ENCODE measurements at places on chromosomes 6 and 20.
A peak's percentile ranks its signal among the peaks of the same experiment; 100 is the strongest.

DNA sequence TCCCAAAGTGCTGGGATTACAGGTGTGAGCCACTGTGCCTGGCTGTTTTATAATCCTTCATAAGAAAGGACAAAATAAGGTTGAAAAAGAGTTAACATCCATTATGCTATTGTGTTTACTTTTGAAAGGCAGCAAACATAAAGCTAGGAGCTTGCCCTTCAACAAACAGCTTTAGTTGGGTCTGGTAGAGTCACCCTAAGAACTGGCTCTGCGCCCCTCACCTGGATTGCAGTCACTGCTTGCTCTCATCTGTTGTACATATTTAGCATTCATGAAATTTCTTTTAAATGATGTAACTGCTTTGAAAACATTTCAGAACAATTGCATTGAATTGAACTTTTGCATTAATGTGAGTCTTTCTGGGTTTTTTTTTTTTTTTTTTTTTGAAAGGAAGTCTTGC lies 38.9 kb downstream of the JARID2 start:
- no peaks in the 10 kb centered on the region for H3K36me3 ChIP-seq
- H3K27me3 ChIP-seq = no peaks in the 10 kb centered on the region
- peaks cover 35% of the 10 kb centered on the region for H3K4me1 ChIP-seq
- H3K27ac ChIP-seq = no peak overlapping the region

DNA sequence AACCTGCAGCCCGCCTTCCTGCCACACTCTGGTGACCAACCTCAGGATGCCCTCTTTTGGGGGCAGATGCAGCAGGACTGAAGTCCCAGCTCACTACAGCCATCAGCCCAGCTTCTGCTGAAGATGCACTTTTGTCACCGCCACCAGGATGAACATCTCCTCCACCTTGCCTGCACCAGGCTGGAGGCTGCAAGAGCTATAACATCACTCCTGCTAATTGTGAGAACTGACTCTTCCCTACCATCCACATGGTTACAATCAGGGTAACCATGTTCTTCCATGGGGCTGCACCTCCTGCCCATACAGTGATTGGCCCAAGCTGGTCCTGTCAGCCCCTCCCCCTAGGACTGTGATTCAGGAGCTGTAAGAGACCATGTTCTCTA lies 2.0 kb upstream of the ACTL10 start:
- H3K27ac ChIP-seq = no peak overlapping the region
- DNase-seq = no peak
- H3K36me3 ChIP-seq = peaks cover 45% of the 10 kb centered on the region
- no peaks in the 10 kb centered on the region for H3K27me3 ChIP-seq
- no peak overlapping the region for H3K4me3 ChIP-seq
- peaks cover 21% of the 10 kb centered on the region for H3K4me1 ChIP-seq

- no peaks in the 10 kb centered on the region for H3K36me3 ChIP-seq
- H3K4me3 ChIP-seq = no peak overlapping the region
- peaks cover 5% of the 10 kb centered on the region for H3K4me1 ChIP-seq
- H3K27ac ChIP-seq = no peak overlapping the region
Observed at GRCh38 chr6:164108869-164109769, 694.6 kb downstream of the QKI start.

- peaks cover 33% of the 10 kb centered on the region for H3K4me1 ChIP-seq
- H3K36me3 ChIP-seq = no peaks in the 10 kb centered on the region
- peak overlapping the region; percentile 79 for H3K4me3 ChIP-seq
- H3K27ac ChIP-seq = peak overlapping the region; percentile 85
Observed at GRCh38 chr6:157981132-157981394, 600 bp upstream of the SYNJ2 start.

DNA sequence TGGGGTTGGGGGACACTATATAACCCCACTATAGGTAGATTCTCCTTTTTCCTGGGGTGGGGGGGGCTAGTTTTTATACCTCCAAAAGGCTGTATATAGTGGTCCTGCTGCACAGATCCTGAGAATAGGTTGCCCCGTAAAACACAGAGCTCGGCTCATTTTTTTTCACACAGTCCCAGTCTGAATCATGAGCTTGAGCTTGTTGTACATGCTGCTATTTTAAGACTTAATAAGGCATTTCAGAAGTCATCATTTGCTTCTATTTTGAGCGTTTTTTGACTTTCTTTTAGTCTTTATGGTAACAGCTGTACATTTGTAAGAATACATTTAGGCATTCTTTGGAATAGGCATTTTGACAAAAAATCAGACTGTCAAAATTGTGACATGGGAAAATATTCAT lies 30.5 kb downstream of the SLC9A8 start:
- no peak overlapping the region for H3K4me3 ChIP-seq
- no peak for DNase-seq
- H3K27me3 ChIP-seq = no peaks in the 10 kb centered on the region
- no peak overlapping the region for H3K27ac ChIP-seq
- peaks cover 26% of the 10 kb centered on the region for H3K36me3 ChIP-seq

- H3K36me3 ChIP-seq = no peaks in the 10 kb centered on the region
- H3K4me3 ChIP-seq = no peak overlapping the region
- no peak overlapping the region for H3K27ac ChIP-seq
- no peaks in the 10 kb centered on the region for H3K4me1 ChIP-seq
- H3K27me3 ChIP-seq = no peaks in the 10 kb centered on the region
Observed at GRCh38 chr6:14010275-14010674, 85.5 kb downstream of the RNF182 start.

DNA sequence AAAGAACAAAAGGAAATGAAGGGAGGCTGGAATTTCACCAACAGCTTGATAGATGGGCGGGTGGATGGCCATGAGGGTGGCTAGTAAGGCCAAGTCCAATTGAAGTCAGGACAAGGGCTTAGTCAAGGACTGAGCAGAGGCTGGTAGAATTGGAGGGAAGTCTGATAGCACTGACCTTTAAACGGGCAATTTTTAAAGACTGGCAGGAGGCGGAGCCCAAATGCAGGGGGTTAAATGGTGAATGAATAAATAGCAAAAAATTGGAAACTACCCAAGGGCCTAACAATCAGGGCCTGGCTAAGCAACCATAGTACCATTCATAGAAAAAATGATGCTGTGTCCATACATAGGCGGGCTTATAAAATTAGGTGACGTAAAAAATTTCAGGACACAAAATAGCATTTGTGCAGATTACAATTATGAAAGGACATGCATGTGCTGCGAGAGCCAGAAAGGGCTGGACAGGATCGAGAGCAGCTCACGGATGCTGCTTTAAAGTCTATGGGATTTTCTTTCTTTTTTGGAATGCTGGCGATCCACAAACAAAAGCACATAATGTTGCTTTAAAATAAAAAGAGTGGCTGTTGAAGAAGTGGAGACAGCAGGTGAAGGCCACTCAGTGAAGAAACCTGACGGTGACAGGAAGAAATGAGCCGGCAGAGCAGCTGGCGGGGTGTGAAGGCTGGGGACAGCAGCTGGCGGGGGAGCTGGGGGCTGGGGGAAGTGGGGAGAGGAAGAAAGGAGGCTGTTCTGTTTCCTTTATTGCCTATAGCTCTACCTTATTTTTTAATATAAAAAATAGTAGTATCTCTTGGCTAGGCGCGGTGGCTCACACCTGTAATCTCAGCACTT lies 42.8 kb upstream of the TAF8 start:
- no peak for DNase-seq
- no peaks in the 10 kb centered on the region for H3K27me3 ChIP-seq
- no peaks in the 10 kb centered on the region for H3K36me3 ChIP-seq
- peaks cover 14% of the 10 kb centered on the region for H3K4me1 ChIP-seq
- H3K27ac ChIP-seq = no peak overlapping the region
- no peak overlapping the region for H3K4me3 ChIP-seq

DNA sequence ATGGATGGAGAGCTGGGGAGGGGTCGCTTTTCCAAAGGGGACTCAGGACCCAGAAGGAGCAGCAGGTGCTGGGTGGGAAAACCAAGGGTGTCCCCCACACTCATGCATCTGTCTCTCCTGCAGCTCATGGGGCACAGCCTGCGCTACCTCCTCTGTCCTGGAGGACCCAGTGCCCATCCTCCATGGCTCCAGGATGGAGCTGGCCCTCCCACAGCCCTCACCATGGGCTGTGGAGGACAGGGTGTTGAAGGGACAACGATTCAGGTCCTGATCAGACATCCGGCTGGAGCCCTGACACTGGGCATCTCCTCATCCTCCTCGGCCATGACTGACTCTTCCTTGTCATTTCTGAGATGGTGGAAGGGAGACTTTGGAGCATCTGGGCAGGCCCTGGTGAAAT lies 97.9 kb upstream of the SULF2 start:
- DNase-seq = no peak
- H3K27ac ChIP-seq = no peak overlapping the region
- no peak overlapping the region for H3K4me3 ChIP-seq
- no peaks in the 10 kb centered on the region for H3K36me3 ChIP-seq

GRCh38 chr6:123417535-123417934 lies 219.2 kb downstream of the TRDN start:
- H3K27ac ChIP-seq = no peak overlapping the region
- DNase-seq = no peak
- no peaks in the 10 kb centered on the region for H3K27me3 ChIP-seq

GRCh38 chr20:12057778-12058177 lies 140.1 kb downstream of the BTBD3 start:
- no peaks in the 10 kb centered on the region for H3K4me1 ChIP-seq
- H3K4me3 ChIP-seq = no peak overlapping the region
- no peak overlapping the region for H3K27ac ChIP-seq
- H3K36me3 ChIP-seq = no peaks in the 10 kb centered on the region
- DNase-seq = no peak
- H3K27me3 ChIP-seq = no peaks in the 10 kb centered on the region

- H3K27ac ChIP-seq = no peak overlapping the region
- DNase-seq = no peak
- no peaks in the 10 kb centered on the region for H3K27me3 ChIP-seq
Observed at GRCh38 chr6:83370567-83370966, 60.3 kb downstream of the ME1 start.

- DNase-seq = peak; percentile 67
- H3K4me1 ChIP-seq = peaks cover 16% of the 10 kb centered on the region
- no peaks in the 10 kb centered on the region for H3K27me3 ChIP-seq
- peak overlapping the region; percentile 99 for H3K4me3 ChIP-seq
Observed at GRCh38 chr20:63957690-63958441, 1.6 kb upstream of the UCKL1 start.

DNA sequence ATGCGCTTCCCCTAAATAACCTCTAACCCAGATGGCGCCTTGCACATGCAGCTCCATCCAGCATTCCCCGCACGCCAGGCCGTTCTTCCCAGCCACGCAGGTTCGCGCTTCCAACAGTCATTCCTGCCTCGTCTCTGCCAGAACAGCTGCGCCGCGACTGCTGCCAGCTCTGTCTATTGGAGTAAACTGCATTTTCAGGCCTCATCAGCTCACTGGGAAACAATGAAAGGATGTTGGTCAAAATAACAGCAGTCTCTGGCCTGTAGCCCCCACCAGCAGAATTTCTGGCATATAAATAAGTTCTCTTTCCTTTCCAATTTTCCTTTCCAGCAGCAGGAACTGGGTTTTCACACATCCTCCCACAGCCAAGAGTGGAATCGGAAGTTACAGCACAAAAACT lies 14.6 kb downstream of the NRSN1 start:
- H3K4me1 ChIP-seq = no peaks in the 10 kb centered on the region
- H3K27ac ChIP-seq = no peak overlapping the region
- no peaks in the 10 kb centered on the region for H3K27me3 ChIP-seq
- no peaks in the 10 kb centered on the region for H3K36me3 ChIP-seq
- no peak for DNase-seq

- H3K36me3 ChIP-seq = no peaks in the 10 kb centered on the region
- DNase-seq = no peak
- H3K27ac ChIP-seq = no peak overlapping the region
- no peak overlapping the region for H3K4me3 ChIP-seq
- no peaks in the 10 kb centered on the region for H3K4me1 ChIP-seq
Observed at GRCh38 chr6:167674486-167674885, 152.2 kb upstream of the AFDN start.

DNA sequence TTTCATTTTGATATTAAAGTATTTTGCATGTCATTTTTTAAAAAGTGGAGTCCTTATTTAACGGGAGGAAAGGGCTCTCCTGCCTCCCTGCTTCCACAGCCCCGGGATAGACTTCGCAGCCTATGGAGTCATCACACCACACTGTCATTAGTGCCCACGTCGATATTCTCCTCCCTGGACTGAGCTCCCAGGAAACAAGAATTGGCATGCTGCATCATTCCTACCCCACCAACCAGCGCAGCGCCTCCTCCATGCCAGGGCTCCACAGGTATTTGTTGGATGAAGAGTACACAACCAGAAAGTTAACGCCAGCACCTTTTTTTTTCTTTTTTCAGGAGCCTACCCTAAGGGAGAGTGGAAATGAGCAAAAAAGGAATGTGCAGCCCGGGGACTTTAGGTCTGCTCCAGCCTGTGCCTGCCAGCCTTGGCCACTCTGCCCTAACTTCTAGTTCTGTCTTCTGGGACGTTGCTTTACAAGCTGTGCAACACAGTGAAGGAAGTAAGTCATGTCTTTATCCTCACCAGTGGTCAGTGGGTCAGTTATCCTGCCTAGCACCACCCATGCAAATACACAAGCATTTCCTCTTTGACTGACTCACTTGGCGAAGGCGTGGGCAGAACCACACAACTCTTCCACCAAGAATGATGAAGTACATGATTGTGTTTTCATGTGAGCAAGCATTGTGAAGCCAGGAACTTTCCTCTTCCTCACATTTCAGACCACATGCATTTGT lies 180.7 kb upstream of the UST start:
- no peaks in the 10 kb centered on the region for H3K36me3 ChIP-seq
- peaks cover 22% of the 10 kb centered on the region for H3K27me3 ChIP-seq
- H3K27ac ChIP-seq = no peak overlapping the region
- no peak for DNase-seq
- no peak overlapping the region for H3K4me3 ChIP-seq

Measured in K562 (cell line).